ENCODE measurements at places on chromosomes 2 and 18.

DNA sequence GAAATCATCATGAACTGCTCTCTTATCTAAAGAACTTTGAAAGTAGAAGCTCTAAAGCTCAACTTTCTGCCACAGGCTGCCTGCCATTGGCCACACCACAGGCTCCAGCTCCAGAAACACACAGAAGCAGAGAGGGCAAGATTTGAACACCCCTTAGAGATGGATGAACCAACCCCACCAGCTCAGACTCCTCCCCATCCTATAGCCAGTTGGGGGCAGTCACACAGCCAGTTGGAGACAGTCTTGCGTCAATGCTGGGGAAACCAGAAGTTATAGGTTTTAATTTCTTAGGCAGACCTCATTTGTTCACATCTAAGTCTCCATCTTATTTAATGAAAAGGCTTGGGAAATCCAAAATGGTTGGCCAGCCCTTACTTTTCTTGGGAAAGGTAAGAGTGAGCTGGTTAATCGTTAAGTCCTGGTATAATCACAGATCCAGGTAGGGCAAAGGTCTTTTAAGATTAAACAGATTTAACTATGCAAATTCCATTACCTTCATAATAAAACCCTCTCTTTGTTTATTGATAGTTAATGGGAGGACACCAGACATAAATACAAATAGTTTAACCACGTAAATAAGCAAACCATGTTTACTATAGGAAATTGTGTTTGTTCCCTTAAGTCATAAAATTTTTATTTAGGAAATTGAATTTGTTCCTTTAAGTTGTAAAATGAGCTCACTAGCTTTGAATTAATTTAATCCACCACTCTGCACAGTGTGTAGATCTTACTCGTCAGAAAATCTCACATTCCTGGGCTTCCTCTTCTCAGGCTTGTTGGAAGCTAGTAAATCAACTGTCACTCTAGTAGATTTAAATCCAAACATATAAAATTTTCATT is 28.0 kb downstream of the MRO start:
- DNase-seq = no peak

- DNase-seq = no peak
These were observed 56.0 kb downstream of the CCDC88A start for GRCh38 chr2:55363636-55364035.

- peak; percentile 19 for DNase-seq
These were observed 11.9 kb upstream of the CRYGA start for GRCh38 chr2:208175069-208175839.

- peak; percentile 49 for DNase-seq
These were observed 105.6 kb downstream of the CRIM1 start for GRCh38 chr2:36461039-36461681.

DNA sequence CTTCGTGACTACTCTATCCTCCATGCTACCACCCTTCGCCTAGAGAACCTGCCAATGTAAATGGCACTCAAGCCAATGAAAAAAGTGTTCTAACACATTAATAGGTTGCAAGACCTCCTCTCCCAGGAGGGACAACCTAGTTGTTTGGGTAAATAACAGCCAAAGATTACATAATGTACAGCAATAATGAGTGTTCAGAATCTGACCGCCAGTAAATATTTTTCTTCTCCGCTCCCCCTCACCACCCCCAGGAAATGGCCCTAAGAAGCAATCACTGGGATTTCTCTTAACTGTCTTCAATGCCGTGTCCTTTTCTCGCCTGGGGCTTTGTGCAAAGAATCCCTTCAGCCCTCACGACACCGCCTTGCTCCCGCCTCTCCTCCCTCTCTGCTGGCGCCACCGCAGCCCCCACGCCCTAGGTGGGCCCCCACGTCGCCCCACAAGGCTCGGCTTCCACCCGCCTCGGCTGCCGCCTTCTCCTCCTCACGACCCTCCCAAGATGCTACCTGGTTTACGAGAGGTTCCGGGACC is 458 bp downstream of the HYCC2 start:
- no peak for DNase-seq

DNA sequence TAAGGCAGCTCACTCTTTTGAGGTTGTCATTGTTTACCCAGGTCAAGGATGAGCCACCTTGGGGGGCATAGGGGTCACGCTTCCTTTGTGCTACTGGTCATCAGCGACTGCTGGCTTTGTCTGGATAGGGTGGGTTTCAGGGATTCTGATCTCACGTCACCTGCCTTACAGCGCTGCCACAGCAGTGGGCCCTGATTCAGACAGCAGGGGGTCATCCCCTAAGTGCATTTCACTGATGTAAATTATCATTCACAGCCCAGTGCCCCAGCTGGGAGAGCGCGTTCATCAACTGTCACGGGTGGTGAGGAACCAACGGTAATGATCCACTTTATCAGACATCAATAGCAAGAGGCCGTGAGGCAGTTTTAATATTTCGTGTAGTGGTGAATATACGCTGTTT is 291.2 kb downstream of the NEDD4L start:
- DNase-seq = no peak

DNA sequence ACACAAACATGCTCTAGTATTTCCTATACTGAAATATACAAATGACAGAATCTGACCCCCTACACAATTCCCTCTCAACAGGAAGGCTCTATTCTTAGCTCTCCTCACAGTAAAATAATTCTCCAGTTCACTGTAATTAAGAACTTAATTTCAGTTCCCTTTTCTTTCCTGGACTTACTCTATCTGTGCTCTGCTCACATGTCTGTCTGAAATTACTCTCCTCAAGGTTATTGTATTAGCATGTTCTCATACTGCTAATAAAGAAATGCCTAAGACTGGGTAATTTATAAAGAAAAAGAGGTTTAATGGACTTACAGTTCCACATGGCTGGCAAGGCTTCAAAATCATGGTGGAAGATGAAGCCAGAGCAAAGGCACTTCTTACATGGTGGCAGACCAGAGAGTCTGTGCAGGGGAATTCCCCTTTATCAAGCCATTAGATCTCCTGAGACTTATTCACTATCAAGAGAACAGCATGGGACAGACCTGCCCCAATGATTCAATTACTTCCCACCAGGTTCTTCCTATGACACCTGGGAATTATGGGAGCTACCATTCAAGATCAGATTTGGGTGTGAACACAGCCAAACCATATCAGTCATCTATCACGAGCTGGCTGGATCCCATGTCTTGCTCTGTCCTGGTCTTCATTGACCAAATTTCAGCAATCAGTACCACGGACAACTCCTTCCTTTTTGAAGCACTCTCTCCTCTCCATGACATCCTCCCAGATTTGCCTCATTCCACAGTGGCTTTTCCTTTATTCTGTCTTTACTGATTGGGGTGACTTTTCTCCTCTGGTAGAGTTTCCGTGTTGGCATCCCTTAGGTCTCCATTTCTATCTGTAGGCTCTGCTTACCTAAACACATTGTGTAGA is 110.9 kb downstream of the GALR1 start:
- DNase-seq = no peak

DNA sequence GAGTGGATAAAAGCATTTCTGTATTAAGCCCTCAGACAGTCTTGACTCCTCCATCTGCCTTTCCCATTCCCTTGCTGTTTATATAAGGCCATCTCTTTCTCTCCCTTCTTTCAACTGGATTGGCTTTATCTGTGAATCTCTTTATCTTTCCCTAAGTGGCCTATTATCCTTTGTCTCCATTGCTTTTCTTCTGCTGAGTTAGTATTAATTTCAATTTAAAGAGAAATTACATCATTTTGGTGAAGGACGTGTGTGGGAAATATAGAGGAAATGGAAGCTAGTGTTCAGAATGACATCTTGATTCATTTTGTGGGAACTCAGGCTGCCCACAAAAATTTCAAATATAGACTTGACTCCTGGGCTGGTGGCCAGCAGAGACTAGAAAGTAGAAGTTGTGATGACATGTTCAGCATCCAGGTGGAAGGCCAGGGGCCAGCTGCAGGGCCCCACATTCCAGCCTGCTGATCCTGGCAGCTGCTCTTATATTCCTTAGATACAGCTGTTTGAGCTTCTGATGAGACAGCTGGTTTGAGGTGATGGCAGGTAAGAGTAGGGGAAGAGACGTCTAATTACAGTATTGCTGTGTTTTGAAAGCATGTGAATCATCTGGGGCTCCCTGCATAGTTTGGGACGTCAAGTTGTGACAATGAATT is 52.3 kb downstream of the DIS3L2 start:
- no peak for DNase-seq

DNA sequence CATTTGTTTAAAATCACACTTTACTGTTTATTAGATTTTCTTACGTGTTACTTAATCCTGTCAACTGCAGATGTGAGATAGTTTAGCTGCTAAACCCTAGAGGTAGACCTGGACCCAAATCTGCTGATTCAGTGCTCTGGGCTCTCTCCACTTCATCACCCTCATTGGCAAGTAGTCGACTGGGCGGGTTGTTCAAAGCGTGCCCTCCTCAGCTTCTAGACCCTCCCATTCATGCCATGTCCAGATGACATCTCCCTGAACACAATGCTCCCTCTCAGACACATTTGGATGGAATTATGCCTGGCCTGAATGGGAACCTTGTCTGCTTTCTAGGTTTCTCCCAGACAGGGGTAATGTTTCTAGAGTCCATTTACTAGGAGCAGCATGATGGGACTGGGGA is 43.7 kb downstream of the RPIA start:
- no peak for DNase-seq

DNA sequence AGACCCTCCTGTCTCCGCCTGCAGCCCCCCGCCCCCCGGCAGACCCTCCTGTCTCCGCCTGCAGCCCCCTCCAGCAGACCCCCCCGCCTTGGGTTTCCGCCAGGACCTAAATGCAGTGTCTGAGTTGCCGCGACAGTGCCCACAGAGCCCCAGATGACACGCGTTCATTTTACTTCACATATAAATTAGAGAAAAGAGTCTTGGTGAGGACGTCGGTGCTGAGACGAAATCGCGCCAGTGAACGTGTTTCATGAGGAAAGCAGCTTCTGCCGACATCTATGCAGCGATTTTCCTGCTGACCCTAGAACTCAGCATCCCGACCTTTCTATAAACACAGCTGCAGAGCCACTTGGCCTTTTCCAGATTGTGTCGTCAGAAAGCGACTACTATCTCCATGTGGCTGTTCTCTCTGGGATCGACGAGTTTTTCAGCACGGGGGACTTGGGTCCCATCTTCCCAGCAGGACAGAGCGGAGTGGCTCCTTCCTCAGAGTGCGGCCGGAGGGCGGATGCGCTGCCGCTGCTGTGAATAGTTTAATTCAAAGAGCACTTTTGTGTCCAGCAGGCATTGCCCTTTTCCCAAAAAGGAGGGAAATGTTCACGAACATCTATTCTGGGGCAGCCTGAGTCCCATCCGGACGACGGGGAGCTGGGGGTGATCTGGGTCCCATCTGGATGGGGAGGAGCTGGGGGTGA is 136.7 kb downstream of the NFATC1 start:
- no peak for DNase-seq

DNA sequence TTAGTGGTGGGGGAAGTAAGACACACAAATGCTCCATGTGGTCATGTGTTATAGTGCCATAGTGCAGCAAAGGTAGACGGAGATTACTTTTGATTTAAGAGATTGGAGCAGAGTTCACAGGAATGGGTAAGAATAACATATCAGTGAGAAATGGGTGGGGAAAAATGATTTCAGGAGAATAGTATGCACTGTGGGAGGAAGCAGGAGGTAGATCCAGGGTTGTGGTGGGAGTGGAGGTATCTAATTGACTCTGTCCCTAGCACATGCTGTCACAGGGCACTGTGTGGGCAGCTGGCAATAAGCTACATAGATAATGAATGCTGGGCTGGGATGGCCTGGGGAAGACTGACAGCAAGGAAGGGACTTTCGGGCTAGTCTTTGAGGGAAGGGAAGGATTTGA is 65.3 kb downstream of the STAT1 start:
- DNase-seq = no peak

GRCh38 chr2:230949966-230950873 is 25.2 kb upstream of the GPR55 start:
- no peak for DNase-seq

DNA sequence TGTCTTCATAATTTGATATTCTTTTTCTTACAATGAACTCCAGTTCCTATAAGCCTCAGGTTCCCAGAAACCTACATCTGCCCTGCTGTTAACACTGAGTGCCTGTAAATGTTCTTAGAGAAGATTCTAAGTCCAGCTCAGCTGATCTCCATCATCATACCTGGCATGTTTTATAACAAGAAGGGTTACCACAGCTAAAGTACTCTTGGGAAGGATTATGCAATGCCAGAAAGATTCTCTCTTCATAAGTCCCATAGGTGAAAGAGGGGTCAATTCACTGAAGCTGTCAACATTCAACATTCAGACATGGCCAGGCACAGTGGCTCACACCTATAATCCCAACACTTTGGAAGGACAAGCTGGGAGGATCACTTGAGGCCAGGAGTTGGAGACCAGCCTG is 31.3 kb upstream of the PTPN4 start:
- DNase-seq = no peak

- DNase-seq = no peak
These were observed 356.9 kb upstream of the KLHL29 start for GRCh38 chr2:23028106-23028505.

- no peak for DNase-seq
These were observed 99.9 kb downstream of the NFATC1 start for GRCh38 chr18:79495591-79496071.

DNA sequence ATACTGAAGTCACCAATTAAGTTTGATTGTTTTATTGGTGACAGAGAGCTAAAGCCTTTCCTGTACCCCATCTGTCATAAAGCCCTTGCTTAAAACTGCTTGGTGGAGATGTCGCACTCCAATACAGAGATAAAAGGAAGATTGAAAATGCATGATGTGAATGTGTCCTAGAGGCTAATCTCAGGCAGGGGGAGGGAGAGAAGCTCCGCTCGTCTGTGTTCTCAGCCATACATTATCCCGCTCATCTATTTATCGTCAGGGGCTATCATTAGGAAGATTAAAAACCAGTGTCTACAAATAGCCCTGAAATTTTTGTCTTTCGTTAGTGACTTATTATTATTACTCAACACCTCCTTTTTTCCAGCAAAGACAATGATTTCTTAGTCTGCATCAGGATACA is 110.3 kb downstream of the CMPK2 start:
- no peak for DNase-seq

DNA sequence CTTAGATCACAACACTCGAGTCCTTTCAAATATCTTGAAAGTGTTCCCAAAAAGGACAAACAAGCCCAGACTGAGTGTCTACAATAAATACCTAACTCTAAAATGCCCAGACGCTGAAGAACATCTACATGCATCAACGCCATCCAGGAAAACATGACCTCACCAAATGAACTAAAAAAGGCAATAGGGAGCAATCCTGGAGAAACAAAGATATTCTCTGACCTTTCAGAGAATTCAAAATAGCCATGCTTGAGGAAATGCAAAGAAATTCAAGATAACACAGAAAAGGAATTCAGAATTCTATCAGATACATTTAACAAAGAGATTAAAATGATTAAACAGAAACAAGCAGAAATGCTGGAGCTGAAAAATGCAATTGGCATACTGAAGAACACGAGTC is 61.2 kb upstream of the CHN1 start:
- DNase-seq = no peak

DNA sequence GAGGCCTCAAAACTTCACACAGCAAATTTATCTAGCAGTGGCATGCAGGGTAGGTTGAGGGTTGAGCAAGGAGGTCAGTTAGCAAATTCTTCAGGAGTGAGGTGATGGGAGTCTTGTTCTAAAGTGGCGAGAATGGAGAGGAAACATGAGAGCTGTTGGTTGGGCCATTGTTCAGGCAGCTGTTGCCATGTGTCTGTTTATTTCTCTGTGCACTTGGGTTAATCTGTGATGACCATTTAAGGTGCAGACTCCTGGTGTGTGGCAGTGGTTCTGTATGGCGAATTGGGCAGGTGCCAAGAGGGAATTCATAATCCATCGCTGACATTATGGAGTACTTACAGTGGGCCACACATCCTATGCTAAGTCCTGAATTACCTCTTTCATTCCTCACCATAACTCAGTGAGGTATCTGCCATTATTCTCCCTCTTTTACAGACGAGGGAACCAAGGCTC is 30.4 kb downstream of the TMEM178A start:
- DNase-seq = no peak

GRCh38 chr18:2986150-2986865 is 26.6 kb downstream of the LPIN2 start:
- DNase-seq = no peak
